ENCODE measurements at places on chromosomes 12 and 14. TPM values are rescaled to one million over a fixed set of nuclear protein-coding genes. Genes with fewer than 3 reads are reported as not detected.

Gene TCL1A
- total RNA-seq, result 0.65 TPM

- no peak overlapping the region for H3K4me3 ChIP-seq
- no peak for DNase-seq
- H3K4me1 ChIP-seq, result no peaks in the 10 kb centered on the region
- H3K27ac ChIP-seq, result no peak overlapping the region
- H3K27me3 ChIP-seq, result no peaks in the 10 kb centered on the region
These were observed 16.1 kb upstream of the SUSD6 start for GRCh38 chr14:69595336-69595735.

Gene TMEM229B
- 0.50 TPM for total RNA-seq

DNA sequence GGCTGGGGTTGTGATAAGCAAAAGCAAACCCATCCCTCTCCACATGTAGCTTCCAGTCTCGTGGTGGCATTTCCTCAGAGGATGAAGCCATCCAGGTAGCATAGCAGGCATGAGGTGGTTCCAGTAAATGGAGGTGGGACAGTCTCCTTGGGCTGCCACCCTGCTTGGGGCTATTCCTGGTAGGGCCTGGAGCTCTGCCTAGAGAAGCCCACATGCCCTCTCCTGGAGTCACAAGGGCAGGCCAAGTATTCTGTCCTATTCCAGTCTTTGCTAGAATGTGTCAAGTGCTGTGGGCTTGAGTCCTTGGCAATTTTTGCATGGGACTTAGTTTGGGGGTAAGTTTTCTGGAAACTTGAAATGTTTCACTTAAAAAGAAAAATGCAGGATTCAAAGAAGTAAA, 469.9 kb downstream of the DPF3 start:
- no peak overlapping the region for H3K27ac ChIP-seq
- no peaks in the 10 kb centered on the region for H3K4me1 ChIP-seq
- no peaks in the 10 kb centered on the region for H3K36me3 ChIP-seq
- H3K4me3 ChIP-seq, result no peak overlapping the region
- DNase-seq, result no peak
- H3K27me3 ChIP-seq, result no peaks in the 10 kb centered on the region

DNA sequence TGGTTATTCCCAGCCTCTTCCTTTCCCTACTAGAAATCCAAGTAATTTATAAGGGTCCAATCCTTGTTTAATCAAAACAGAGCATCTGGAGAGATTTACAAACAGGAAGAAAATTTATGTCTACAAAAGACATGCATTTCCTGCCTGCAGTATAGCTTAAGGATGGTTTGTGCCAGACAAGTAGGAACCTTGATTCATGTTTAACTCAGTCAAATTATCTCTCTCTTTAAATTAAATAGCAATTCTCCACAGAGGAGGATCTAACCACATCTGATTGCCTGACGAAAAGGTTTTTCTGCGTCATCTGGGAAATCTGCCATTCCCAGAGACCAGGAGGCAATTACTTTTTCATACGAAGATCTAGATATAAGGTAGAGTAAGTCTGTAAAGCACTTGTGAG, 105.2 kb downstream of the ZFC3H1 start:
- no peaks in the 10 kb centered on the region for H3K4me1 ChIP-seq
- DNase-seq, result no peak
- H3K4me3 ChIP-seq, result no peak overlapping the region
- H3K36me3 ChIP-seq, result no peaks in the 10 kb centered on the region
- H3K27ac ChIP-seq, result no peak overlapping the region
- no peaks in the 10 kb centered on the region for H3K27me3 ChIP-seq

Gene NR1H4
- not detected for total RNA-seq

Gene GPHN
- total RNA-seq, result 16.0 TPM

DNA sequence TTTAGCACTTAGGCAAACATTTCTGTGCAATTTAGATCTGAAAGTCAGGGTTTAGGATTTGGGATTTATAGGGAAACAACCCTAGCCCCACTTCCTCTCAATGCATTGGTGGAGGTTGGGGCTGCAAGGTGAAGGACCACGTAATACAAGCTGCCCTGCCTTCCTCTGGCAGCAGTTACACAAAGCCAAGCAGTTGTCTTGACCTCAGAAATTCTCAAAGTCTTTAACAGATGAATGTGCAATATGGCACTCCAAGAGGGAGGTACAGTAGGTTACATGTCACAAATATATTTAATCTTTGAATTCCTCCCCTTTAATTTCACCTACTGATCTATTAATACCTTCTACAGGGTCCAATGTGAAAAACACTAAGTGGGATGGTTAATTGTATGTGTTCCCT, 23.9 kb downstream of the IFNG-AS1 start:
- DNase-seq, result no peak
- H3K27ac ChIP-seq, result no peak overlapping the region
- no peaks in the 10 kb centered on the region for H3K4me1 ChIP-seq
- no peaks in the 10 kb centered on the region for H3K27me3 ChIP-seq

DNA sequence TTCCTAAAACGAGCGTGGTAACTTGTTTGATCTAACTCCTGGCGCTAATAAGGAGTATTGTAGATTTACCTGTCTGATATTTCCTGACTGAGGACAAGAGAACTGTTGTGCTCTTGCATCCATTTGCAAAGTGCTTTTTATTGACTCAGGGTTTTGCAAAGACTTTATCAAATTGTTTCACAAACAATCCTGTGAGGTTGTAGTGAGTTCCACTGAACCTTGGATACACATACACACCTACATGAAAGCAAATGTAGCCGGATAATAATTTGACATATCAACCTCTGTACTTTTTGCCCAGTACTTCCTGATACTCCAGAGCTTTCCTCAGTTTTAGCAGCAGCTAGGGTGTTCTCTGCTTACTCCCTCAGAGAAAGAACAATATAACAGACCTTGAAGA, 6.7 kb upstream of the PTGER2 start:
- H3K27ac ChIP-seq, result no peak overlapping the region
- H3K27me3 ChIP-seq, result no peaks in the 10 kb centered on the region
- DNase-seq, result no peak
- H3K36me3 ChIP-seq, result no peaks in the 10 kb centered on the region
- no peaks in the 10 kb centered on the region for H3K4me1 ChIP-seq

- H3K27me3 ChIP-seq, result no peaks in the 10 kb centered on the region
- no peak for DNase-seq
- no peak overlapping the region for H3K27ac ChIP-seq
- H3K36me3 ChIP-seq, result no peaks in the 10 kb centered on the region
- H3K4me3 ChIP-seq, result no peak overlapping the region
- H3K4me1 ChIP-seq, result peaks cover 3% of the 10 kb centered on the region
These were observed 203.1 kb downstream of the AEBP2 start for GRCh38 chr12:19642345-19642744.

- H3K27ac ChIP-seq, result no peak overlapping the region
- no peaks in the 10 kb centered on the region for H3K4me1 ChIP-seq
- H3K36me3 ChIP-seq, result peaks cover 13% of the 10 kb centered on the region
These were observed 63.6 kb downstream of the TTLL5 start for GRCh38 chr14:75724414-75725204.

- no peak for DNase-seq
- H3K4me3 ChIP-seq, result no peak overlapping the region
- no peak overlapping the region for H3K27ac ChIP-seq
These were observed 49.2 kb upstream of the CHPT1 start for GRCh38 chr12:101648195-101648594.

Gene CEBPE
- not detected for total RNA-seq

Gene RNU6-8
- total RNA-seq, result not detected

DNA sequence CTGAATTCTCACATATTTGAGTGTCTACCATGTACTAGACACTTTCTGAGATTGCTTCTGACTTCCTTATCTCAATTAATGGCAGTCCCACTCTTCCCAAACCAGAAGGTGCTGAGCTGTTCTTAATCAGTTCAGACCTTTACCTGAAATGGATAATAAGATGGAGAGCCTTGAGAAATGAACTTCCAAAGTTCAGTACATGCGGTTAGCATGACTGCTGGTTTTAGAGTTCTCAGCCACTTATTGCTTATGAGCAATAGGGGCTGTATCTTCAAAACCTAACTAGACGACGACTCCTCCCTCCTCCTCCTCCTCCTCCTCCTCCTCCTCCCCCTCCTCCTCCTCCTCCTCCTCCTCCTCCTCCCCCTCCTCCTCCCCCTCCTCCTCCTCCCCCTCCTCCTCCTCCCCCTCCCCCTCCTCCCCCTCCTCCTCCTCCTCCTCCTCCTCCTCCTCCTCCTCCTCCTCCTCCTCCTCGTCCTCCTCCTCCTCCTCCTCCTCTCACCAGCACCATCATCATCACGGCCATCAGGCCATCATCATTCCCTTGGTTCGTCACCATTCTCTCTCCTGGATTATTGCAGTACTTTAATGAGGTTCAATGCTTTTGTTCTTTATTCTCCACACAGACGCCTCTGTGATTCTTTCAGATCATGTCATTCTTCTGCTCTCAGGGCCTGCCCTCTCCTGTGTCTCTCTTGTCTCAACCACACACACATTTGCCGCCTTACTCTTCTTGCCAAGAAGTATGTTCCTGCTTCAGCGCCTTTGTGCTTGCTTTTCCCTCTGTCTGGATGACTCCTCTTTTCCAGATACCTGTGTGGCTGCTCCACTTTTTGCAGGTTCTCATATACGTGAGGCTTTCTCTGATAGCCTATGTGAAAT, 2.7 kb downstream of the PCNX1 start:
- no peak overlapping the region for H3K27ac ChIP-seq
- no peaks in the 10 kb centered on the region for H3K36me3 ChIP-seq
- no peaks in the 10 kb centered on the region for H3K27me3 ChIP-seq
- no peak for DNase-seq
- peaks cover 6% of the 10 kb centered on the region for H3K4me1 ChIP-seq

GRCh38 chr14:82850576-82850975, 1316.9 kb upstream of the SEL1L start:
- no peak for DNase-seq
- H3K36me3 ChIP-seq, result no peaks in the 10 kb centered on the region
- no peaks in the 10 kb centered on the region for H3K4me1 ChIP-seq
- H3K27ac ChIP-seq, result no peak overlapping the region
- H3K27me3 ChIP-seq, result no peaks in the 10 kb centered on the region
- H3K4me3 ChIP-seq, result no peak overlapping the region

GRCh38 chr14:75077794-75078193, 8.4 kb downstream of the ZC2HC1C start:
- no peaks in the 10 kb centered on the region for H3K27me3 ChIP-seq
- no peak overlapping the region for H3K4me3 ChIP-seq
- H3K36me3 ChIP-seq, result no peaks in the 10 kb centered on the region
- H3K4me1 ChIP-seq, result no peaks in the 10 kb centered on the region

Gene SRRM4
- 1.1 TPM for total RNA-seq

- no peak overlapping the region for H3K4me3 ChIP-seq
These were observed 5.0 kb downstream of the HNRNPC start for GRCh38 chr14:21264025-21264801.

DNA sequence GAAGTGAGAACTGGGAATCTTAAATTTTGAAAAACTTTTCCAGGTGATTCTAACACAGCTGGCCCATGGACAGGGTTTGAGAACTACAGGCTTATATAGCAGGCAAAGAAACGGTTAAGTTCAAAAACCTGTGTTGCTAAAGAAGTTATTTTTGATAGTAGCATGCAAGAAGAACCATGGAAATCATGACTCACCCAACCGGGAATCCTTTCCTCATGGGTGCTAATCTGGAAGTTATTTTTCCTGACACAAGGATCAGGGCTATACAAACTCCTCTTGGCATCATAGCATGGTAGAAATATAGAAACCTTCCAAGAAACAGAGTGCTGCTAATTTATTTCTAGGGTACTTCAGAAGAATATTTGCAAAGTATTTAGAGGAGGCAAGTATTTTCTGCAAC, 588.7 kb downstream of the CCER1 start:
- DNase-seq, result no peak
- H3K27me3 ChIP-seq, result no peaks in the 10 kb centered on the region
- H3K27ac ChIP-seq, result no peak overlapping the region
- H3K36me3 ChIP-seq, result no peaks in the 10 kb centered on the region
- no peak overlapping the region for H3K4me3 ChIP-seq

GRCh38 chr14:66015071-66015780, 470.9 kb upstream of the CCDC196 start:
- H3K27me3 ChIP-seq, result no peaks in the 10 kb centered on the region
- H3K4me3 ChIP-seq, result no peak overlapping the region
- DNase-seq, result no peak
- no peak overlapping the region for H3K27ac ChIP-seq
- H3K4me1 ChIP-seq, result no peaks in the 10 kb centered on the region

Gene CAPZA3
- total RNA-seq, result not detected

Gene LMNTD1
- total RNA-seq, result not detected

DNA sequence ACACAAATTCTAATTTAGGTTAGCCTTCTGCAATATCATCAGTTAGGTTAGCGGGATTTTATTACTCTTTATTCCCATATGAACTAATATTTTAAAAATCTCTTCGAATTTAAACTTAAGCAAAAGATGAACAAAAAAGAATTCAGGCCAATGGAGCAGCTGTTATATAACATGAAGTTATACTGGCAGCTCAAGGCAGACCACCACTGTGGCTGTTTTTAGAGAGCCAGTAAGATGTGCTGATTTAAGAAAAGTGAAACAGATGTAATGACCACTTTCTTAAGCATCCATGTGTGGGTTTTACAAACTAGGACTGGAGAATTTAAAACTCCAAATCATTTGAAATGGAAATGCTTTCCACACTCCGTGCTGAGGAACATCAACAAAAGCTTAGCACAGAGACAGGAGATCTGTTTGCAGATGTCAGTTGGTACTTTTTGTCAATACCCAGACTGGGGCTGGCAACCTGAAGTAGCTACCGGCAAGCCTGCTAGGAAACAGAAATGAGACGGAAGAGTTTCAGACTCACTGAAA, 164.9 kb downstream of the TTC7B start:
- H3K4me1 ChIP-seq, result peaks cover 5% of the 10 kb centered on the region
- H3K4me3 ChIP-seq, result no peak overlapping the region
- no peak for DNase-seq
- no peak overlapping the region for H3K27ac ChIP-seq
- H3K36me3 ChIP-seq, result no peaks in the 10 kb centered on the region

DNA sequence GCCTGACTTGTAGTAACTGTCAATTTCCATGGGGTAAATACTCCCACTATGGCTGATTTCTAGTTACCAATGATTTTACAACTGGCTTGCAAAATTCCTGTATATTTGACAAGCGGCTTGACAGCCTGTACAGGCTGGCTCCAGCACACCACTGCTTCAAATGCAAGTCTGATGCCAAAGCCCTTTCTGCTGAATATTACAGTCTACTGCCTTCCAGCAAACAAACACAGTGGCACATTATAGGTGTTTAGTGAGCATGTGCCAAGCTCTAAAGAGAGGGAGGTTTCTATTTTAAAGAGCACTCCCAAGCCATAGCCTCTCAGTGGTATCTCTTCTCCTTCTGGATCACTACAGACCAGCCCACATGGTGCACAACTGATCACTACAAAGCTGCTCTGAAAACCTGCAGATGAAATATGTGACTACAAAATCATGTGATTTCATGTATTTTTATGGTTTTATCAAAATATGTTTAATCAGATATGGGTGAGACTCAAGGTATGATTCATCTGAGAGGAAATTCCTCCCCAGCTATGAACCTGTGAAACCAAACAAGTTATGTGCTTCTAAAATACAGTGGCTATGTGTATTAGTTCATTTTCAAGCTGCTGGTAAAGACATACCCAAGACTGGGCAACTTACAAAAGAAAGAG, 101.5 kb downstream of the RPAP3 start:
- no peaks in the 10 kb centered on the region for H3K4me1 ChIP-seq
- H3K27me3 ChIP-seq, result no peaks in the 10 kb centered on the region
- H3K4me3 ChIP-seq, result no peak overlapping the region
- DNase-seq, result no peak
